NCI-H460 (cell line): ENCODE measurements at places on chromosomes 1 and 21.

DNA sequence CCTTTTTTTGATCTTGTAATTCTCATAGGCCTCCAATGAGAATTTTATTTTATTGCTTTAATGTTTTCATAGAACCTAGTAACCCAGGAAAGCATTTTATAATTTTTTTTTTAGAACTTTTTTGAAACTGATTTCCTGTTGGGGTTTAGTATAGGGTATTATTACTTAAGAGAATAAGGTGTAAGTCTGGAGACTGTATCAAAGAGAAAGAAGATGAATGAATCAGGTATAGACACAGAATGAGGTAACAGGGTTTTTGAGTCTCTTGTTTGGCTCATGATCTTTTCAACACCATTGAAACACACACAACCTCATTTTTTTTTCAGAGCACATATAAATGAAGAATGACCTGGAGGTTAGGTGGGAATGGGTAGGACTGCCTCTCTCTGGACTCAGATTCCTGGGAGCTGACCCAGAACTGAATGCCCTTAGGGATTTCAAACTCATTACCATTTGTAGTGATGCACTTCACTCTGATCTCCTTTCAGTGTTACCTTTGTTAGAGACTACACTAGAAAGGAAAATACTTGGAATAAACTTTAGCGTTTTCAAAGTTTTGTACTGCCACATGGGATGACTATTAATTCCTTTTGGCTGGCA is 51.0 kb downstream of the EPB41 start:
- DNase-seq = no peak

GRCh38 chr1:191145834-191146233 is 668.2 kb upstream of the BRINP3 start:
- no peak for DNase-seq

DNA sequence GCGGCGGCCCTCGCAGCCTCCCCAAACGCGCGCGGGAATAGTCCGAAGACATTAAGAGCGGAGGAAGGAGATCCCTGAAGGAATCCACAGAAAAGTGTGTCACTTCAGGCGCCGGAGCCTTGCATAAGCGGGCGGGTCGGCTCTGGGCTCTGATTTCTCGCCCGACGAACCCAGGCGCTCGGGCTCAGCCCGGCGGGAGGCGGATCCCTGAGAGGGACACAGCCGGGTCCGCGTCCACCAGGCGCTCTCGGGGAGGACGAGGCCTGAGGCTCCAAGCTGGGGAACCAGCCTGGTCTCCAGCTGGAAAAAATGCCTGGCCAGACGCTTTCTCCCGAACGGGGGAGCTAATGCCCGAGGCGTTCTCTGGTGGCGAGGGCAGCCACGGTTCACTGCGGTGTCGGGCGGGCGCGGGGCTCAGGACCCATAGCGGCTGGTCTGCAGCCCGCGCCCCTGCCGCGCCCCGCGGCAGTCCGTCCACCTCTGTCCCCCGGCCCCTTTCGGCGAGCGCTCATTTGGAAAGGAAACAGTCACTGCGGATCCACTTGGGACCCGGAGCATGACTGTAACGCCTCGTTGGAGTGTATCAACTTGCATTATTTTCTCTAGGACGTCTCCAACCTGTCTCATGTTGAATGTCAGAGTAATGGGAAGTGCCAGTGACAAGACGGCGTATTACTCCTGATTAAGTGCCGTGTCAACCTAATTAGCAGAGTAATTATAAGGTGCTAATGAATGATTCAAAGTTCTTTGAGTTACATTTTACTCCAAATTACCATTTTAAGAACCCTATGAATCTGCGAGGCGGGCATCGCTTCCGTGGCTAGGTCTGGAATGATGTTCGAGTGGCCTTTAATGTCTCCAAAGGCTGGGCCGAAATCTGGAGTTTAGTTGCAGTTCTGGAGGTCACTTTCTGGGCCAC is 1.6 kb upstream of the BARHL2 start:
- DNase-seq = no peak

DNA sequence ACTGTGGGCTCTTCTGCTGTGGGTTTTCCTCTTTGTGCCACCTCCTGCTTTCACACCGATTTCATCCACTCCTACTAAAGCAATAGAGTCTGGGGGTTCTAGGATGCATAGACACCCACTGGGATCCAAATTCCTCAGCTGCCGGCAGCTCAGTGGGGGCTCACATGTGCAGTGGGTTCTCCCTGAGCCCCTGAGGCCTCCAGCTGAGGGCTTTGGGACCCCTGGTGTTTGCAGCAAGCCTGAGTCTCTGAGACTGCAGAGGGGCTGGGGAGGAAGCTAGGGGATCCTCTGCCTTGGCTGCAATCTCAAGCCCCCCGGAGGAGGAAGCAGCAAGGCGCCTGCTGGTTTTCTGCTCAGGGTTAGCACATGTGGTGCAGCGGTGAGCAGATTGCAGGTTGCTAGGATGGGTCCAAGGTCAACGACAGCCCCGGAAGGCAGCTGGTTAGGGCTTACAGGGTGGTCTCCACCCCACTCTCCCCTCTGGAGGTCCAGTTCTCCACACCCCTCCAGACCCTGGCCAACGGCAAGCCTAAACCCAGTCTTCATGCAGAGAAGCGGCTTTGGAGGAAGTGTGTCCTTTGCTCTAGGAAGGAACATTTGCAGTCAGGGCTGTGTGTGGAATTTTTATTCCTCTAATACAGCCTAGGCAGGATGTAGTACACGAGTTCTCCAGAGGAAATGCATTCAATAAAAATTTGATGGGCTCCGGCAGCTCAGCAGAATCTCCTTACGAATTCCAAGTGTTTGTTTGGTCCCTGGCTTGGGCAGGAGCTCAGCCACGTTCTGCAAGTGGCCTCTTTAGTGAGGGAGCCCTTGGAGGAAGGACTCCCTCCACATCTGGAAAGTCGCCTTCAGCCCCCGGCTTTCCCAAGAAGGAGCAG is 269.1 kb upstream of the VAMP3 start:
- no peak for DNase-seq

DNA sequence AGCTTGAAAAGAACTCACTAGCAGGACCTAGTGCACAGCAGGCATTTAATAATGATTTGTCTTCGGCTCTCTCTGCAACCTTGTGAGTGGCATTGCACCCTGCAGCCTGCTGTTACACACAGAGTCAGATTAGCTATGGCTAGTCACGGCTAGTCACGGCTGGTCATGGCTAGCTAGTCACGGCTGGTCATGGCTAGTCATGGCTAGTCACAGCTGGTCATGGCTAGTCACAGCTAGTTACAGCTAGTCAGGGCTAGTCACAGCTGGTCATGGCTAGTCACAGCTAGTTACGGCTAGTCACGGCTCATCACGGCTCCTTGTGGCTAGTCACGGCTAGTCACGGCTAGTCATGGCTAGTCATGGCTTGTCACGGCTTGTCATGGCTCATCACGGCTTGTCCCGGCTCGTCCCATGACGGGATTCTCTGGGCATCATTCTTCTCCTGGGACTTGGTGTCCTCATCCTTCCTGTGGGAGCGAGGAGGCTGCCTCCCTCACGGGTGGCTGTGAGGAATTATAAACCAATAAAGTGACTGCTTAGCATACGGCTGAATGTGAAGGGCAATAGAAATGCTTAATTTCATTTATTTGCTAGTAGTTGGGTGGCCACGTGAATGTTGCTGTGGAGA is 12.5 kb upstream of the KIF26B start:
- no peak for DNase-seq

DNA sequence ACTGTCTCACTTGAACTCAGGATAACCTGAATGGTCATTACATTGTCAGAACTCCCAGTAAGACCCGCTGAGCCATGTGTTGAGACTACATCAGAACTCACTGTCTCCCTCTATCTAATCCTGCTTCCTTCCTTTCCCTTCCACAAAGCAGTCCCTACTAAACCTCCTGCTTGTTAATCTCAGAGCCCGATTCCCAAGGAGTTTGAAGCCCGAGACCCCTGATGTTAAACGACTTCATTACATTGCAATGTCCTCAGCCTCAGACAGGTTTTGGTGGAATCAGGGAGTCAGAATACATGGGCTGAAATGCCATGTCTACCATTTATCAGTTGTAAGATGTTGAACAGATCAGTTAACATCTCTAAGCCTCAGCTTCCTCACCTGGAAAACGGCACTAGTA is 682.4 kb downstream of the ADGRL2 start:
- no peak for DNase-seq

DNA sequence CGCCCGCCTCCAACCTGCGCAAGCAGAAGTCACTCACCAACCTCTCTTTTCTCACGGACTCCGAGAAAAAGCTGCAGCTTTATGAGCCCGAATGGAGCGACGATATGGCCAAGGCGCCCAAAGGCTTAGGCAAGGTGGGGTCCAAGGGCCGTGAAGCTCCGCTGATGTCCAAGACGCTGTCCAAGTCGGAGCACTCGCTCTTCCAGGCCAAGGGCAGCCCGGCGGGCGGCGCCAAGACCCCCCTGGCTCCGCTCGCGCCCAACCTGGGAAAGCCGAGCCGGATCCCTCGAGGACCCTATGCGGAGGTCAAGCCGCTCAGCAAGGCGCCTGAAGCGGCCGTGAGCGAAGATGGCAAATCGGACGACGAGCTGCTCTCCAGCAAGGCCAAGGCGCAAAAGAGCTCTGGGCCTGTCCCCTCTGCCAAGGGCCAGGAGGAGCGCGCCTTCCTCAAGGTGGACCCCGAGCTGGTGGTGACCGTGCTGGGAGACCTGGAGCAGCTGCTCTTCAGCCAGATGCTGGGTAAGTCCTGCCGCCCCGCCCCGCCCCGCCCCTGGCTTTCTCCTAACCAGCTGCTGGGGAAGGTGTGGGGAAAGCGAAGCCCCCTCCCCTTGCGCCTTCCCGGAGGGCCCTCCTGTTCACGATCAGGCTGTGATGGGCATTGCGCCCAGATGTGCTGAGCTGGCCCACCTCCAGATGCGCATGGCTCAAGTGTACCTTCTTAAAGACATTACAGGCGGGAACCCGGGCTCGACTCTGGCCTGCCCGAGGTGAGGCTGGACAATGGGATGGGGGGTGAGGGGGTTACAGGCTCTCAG is 110.2 kb downstream of the NAV1 start:
- DNase-seq = no peak

DNA sequence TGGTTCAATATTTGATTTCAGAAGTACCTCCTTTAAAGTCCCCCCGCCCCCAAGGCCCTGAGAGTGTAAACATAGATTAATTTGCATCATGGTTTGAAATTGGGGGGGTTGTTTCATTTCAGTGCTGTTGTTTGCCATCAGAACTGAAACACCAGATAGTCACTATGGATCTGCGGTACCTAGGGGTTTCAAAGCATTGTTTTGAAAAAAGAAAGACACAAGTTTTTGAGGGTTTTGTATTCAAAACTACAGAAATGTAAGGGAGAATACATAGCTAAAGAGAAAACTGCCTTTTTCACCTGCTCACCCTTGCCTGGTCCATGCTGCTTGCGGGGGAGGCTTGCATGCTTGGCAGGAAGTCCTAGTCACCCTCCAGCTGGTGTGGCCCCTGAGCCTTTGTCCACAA is 59.3 kb downstream of the ACP6 start:
- no peak for DNase-seq

DNA sequence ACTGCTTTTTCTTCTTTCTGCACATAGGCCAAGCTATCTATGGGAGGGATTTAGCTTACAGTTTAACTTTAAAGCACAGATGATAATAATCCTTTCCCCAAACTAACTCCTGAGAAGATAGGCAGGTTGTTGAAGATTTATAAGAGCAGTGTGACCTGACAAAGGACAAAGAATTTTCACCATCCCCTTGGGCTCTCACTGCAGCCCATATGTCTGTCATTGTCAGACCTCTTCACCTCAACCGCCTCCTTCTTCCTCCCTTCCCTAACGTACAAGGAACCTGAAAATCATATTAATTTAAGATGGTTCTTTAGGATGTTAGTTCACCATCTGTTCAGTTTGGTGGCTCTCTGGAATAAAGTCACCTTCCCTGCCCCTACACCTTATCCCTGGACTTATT is 5.0 kb downstream of the RNU1-2 start:
- DNase-seq = no peak

DNA sequence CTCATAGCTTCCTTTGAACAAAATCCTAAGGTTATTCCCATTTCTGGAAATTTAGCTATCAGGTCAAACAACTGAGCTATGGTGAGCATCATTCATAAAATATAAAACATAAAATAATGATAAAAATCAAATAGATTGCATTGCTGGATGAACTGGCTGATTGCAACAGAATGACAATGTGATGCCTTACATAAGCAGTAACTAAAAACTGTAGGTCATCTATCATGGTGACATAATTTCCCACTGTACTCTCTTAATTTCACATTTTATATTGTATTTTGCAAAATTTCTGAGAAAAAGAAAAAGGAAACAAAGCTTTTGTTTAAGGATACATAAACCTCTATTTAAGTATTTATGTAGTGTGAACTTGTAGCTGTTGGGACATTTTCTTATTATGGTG is 4.6 kb downstream of the PTGER3 start:
- no peak for DNase-seq

DNA sequence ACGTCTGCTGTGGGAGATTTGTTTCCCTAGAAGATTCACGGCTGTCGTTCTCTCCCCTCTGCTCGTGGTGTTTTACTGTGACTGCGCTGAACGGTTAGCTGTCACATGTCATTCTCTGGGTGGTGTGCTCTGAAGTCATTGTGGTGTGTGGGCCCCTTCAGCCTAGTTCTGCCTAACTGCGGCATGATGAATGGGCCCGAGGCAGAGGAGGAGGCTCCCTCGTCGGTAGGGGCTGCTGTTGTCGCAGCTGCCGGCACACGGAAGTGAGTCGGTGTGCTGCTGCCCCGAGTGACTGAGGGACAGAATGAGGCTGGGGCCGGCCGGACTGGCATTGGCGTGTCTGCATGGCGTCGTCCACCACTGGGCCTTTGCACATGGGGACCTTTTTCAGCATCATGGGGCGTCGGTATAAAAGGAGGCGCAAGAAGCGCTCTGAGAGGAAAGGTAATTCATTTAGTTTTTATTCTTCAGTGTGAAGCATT is 77.9 kb downstream of the ADARB1 start:
- no peak for DNase-seq

DNA sequence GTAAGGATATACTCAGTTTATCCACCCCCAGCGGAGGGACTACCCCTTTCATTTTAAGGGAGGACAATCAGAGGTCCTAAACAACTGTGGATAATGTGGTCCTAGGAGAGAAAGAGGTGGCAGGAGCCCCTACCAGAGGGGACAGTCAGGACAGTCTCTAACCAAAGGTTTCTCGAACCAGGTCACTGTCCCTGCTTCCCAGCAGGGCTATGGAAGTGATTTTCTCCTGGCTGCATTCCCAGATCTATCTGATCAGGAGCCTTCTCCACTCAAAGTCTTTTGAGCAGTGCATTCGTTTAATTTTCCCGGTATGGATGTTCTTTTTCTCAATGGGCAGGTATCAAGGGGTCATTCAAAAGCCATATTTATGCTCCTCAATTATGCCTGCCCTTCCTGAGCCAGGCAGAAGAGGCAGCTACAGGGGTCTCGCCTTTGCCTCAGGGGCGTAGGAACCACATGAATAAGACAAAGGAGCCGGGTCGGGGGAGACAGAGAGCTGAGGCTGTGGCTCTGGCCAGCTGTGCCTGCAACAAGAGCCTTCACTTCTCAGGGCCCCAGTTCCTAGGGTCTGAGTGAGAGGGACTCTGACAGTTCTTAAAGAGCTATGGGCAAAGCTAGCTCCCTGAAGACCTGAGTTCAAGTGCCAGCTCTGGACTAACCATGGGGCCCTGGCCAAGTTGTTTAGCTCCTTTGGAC is 62.5 kb upstream of the DMRTB1 start:
- DNase-seq = no peak
